ENCODE measurements at places on chromosomes 16 and 17.

GRCh38 chr16:64617836-64618476 is 503.9 kb downstream of the CDH11 start:
- DNase-seq, result no peak

GRCh38 chr17:67689534-67690177 is 28.1 kb upstream of the NOL11 start:
- peak; percentile 55 for DNase-seq

DNA sequence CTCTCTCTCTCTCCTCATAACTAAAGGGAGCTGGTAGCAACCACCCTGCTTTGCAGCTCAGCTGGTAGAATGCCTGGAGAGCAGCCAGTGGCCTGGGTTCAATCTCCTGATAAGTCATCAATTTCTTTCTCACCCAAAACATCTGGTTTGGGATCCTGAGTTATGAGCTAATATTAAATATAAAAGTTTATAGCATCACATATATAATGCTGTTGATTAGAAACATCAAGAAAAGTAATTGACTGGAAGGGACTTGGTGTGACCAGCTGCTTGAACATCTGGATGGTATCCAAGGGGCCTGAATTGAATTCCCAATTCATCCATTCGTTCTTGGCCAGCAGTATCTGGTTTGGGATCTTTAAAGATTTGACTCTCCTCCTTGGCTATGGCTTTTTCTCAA is 12.2 kb upstream of the ELAC2 start:
- DNase-seq, result no peak

DNA sequence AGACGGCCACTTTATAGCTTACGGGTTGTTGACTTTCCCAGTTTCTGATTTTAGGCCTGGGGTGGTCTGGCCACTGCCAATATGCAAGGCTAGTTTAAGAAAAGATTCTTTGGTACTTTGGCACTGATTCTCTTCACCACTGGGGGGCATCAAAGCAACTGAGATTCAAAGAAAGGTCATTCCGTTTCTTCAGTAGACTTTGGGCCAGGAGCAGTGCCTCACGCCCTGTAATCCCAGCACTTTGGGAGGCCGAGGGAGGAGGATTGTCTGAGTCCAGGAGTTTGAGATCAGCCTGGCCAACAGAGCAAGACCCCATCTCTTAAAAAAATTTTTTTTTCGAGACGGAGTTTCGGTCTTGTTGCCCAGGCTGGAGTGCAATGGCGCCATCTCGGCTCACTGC is 53.0 kb downstream of the RPA1 start:
- DNase-seq, result no peak

Data from NCI-H2081 treated with DMSO at 0.1 percent for 48 hours (cell line).